ENCODE measurements at places on chromosomes 11 and 22.
A peak's percentile ranks its signal among the peaks of the same experiment; 100 is the strongest.

- DNase-seq, result no peak
These were observed 514.7 kb upstream of the CHORDC1 start for GRCh38 chr11:90737444-90738050.

GRCh38 chr11:1072821-1073231 lies 1.8 kb upstream of the MUC2 start:
- no peak for DNase-seq

GRCh38 chr11:123577081-123577598 lies 77.3 kb downstream of the SCN3B start:
- DNase-seq, result peak; percentile 71

DNA sequence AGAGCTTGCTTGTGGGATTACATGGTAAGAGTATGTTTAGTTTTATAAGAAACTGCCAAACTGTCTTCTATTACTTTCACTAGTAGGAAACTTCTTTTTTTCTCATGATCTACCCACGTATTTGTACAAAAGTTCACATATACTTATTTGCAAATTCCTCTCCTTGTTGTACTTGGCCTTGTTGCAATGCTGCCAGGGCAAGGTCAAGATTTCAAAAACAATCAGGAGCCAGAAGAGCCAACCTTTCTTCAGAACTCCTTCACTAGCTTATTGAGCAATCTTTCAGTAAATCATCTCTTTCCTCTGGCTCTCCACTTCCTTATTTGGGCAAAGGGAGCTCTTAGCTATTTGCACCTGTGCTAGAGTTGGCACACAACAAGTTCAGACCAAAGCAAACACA lies 9.7 kb downstream of the SRSF8 start:
- no peak for DNase-seq

DNA sequence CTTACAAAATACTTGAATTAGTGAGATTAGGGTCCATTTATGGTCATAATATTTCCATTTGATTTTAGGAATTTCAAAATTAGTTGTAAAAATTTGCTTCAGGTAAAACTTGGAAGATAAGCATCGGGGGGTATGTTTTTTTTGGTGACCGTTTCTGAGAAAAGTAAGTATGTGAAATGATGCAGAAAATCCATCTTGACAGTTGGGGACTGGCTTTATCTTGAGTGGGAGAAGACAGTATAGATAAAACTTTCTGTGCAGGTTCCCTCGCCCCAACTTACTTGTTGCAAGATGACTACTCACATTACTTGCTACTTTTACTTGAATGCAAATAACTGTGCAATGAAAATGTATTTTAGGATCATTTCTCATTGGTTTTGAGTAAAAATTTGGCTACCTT lies 49.5 kb downstream of the DNAJC24 start:
- DNase-seq, result no peak

DNA sequence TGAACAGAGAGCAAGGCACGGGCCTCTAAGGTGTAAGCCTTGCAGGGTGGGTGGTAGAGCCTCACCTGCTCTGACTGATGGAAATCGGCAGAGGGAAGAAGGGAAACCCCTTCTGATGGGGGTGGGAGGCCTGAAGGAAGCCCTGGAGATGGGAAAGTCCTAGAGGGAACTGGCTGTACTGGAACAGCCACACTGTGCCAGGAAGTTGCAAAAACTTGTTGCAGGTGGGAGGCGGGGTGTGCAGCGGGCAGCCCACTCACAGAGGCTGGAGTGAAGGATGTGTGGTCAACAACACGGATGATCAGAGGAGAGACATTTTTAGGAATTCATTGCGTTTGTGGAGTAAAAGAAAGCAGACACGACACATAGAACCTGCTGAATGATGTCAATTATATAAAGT lies 91.3 kb downstream of the ZC3H12C start:
- no peak for DNase-seq
